ENCODE measurements at places on chromosomes 6 and 20. TPM values are rescaled to one million over a fixed set of nuclear protein-coding genes. Genes with fewer than 3 reads are reported as not detected.

- DNase-seq = no peak
Observed at GRCh38 chr6:20207088-20207418, 5.2 kb downstream of the MBOAT1 start.

GRCh38 chr6:42239736-42240375, 22.2 kb upstream of the MRPS10 start:
- DNase-seq = no peak

DNA sequence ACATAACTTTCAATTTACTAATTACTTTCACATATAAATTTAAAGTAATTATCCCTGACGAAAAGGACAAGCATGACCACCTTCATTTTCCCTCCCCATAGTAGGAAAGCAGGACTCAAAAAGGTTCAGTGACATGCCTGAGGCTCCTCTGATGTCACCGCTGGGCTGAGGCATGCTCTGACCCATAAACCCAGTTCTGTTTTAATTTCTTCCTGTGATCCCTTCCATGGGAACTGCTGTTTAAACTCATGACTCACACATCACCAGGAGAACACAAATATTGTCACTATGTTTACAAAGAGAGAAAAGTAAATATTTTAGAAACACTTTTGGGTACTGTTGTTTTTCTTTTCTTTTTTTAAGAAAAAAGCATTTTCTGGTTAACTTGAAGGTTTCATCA, 38.0 kb upstream of the NR2E1 start:
- no peak for DNase-seq

DNA sequence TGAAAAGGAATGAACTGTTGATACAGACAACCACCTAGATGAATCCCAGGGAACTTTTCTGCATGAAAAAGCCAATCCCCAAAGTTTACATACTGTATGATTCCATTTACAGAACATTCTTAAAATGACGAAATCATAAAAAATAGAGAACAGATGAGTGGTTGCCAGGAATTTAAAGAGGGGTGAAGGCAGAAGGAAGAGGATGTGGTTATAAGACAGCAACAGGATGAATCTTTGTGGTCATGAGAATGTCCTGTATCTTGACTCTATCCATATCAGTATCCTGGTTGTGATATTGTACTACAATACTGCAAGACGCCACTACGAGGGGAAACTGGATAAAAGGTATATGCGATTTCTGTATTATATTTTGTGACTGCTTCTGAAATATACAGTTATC, 70.1 kb upstream of the EMILIN3 start:
- DNase-seq = no peak

DNA sequence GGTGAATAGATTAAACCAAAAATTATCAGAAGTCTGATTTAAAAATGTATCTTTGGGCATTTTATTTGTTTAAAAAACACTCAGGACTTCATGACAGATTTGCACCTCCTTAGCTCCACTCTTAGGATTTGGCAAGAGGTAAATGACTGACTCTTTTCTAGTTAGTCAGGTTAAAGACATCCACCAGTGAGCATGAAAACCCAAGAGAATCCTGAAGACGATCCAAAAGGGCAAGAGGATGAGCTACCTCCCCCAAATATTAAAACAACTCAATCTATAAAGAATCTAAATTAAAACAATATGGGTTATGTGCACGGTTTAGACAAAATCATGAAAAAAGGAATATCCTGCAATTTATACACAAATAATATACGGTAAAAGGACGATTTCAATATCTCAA, 89.4 kb upstream of the OPRM1 start:
- no peak for DNase-seq

DNA sequence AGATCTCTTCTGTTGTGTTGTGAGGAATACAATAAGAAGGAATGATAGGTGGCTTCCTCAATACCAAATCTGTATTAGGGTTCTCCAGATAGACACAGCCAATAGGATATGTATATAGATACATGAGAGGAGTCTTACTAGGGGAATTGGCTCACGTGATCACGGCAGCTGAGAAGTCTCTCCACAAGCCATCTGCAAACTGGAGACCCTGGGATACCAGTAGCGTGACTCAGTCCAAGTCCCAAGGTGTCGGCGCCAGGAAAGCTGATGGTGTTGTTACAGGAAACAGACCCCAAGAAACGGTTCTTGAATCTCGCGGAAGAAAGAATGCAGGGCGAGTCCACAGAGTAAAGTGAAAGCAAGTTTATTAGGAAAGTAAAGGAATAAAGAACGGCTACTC, 61.4 kb downstream of the SYTL3 start:
- DNase-seq = no peak

- no peak for DNase-seq
Observed at GRCh38 chr20:3741836-3742458, 9.5 kb downstream of the HSPA12B start.

GRCh38 chr6:153301602-153302001, 170.5 kb upstream of the RGS17 start:
- no peak for DNase-seq

- no peak for DNase-seq
Observed at GRCh38 chr6:130229645-130230044, 6.9 kb upstream of the SAMD3 start.

Gene HMGN3
- total RNA-seq = 37.5 TPM

Gene ZNF831
- not detected for total RNA-seq

Gene KCNK5
- 0.27 TPM for total RNA-seq

Gene RIMS1
- 247 TPM for total RNA-seq

Gene RPRD1B
- total RNA-seq = 33.8 TPM
